COR-L47 (cell line): ENCODE measurements at places on chromosomes 4 and X.

GRCh38 chrX:116417214-116417613 is 19.2 kb upstream of the SLC6A14 start:
- DNase-seq, result peak; percentile 72

DNA sequence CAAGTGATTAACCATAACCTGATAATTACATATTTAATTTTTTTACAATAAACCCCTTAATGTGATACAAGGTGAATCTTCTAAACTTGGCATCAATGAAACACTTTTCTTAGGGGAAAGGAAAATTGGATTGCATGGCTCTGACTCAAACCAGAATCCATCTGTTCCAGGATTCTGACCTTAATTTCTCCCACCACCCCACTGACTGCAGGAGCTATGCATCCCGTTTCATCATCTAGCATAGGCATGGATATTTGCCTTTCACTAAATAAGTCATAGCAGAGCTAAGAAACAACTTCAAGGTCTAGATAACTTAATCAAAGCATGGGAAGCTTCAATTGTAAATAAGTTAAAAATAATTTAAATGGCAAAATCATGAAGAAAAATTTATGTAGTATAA is 156.3 kb downstream of the BTC start:
- DNase-seq, result no peak

GRCh38 chr4:39976945-39977488 is 694 bp downstream of the PDS5A start:
- peak; percentile 36 for DNase-seq

GRCh38 chr4:162241857-162242256 is 78.1 kb upstream of the FSTL5 start:
- DNase-seq, result peak; percentile 2

DNA sequence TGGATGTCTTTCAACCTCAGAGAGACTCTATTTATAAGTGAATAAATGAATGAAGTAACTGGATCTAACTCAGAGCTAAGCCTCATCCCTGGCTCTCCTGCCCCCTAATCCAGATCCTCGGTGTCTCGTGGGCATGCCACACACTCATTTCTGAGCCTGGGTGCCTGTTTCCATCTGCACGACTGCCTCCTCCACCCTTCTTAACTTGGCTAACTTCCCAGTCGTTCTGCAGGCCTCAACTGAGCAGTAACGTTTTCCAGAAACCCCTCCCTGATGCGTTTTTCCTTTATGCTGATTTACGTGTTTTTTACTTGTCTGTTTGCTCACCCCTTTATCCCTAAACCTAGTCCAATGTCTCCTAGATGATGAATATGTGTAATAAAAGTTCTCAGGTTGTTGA is 186.9 kb upstream of the HS3ST1 start:
- DNase-seq, result no peak

DNA sequence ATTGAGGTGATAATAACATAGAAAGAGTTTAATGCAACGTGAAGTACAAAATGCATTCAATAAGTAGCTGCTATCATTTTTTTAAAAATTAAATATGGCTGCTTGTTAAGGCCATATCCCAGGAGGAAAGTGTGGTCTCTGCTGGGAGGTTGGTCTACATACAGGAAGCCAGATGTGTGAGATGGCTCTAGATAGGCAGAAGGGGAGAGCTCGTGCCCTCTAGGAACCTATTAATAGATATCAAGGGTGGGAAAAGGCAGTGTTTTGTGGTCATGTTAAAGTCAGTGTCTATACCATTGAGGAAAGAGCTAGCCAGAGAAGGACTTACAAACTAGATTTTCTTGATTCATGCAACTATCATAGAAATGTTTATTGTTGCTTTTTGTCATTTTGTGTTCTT is 140.5 kb downstream of the KLHL8 start:
- DNase-seq, result no peak

DNA sequence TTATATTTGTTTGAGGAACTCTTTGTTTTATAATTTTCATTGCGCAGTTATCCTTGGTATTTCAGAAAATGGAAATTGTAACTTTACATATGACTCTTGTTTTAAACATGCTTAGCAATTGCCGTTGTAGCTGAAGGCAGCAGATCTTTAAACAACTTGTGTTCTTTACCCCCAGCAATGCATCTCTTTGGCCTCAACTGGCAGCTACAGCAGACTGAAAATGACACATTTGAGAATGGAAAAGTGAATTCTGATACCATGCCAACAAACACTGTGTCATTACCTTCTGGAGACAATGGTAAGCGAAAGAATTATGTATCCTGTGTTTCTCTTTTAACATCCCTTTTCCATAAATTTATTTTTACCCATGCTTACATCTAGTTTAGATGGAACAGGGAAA is 263.6 kb downstream of the DCTD start:
- DNase-seq, result no peak

- DNase-seq, result no peak
These were observed 20.2 kb upstream of the MAP3K15 start for GRCh38 chrX:19535476-19535875.

DNA sequence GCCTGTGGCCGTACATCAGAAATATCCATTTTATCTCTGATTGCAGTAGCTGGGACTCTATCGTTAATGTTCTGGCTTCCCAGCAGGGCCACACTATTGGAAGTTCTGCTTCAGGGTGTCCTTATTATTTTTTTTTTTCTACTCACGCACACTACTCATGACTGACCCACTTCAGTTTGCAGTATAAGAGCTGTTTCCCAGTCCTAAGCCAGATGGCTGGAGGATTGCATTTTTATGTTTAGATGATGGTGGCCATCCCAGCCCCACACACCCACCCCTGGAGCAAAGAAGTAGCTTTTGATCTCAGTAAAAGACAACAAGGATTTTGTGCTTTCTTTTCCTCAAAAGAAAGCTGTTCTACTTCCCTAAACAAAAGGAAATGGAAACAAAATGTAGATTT is 557.0 kb upstream of the GALNTL6 start:
- no peak for DNase-seq

- DNase-seq, result no peak
These were observed 8.0 kb downstream of the SLC9B1 start for GRCh38 chr4:103011378-103012025.

DNA sequence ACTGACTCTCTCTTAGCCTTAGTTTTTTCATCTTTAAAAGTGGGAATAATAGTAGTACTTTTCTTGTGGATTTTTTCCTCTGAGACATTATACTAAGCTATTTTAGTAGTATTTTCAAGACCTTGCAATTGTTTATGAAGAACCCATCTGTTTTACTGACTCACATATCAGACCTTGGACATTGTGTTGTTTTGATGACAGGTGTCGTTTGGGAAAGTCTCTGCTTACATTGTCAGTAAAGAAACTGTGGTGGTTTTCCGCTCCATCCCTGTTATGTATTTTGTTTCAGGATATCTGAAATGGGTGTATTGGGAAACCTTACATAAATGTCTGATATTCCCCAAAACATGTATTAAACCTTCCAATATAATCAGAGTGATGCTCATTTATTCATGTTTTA is 92.2 kb downstream of the STIM2 start:
- no peak for DNase-seq

- DNase-seq, result peak; percentile 24
These were observed 110.8 kb upstream of the PACRGL start for GRCh38 chr4:20589436-20589835.

DNA sequence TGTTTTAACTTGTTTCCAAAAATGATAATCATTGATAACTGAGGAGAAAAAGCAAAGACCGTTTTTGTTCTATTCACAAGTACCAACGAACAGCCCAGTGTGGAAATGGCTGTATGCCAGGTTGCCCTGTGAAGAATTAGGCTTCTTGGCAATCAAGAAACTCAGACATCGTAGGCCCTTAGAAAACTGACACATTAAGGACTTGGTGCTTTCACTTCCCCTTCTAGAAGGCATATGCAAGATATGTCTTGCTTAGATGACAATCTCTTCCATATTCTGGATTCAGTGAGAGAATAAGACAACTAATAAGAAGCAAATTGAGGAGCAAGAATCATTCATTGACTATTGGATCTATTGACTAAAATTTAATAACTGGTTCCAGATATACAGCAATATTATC is 56.6 kb downstream of the ANAPC10 start:
- no peak for DNase-seq

DNA sequence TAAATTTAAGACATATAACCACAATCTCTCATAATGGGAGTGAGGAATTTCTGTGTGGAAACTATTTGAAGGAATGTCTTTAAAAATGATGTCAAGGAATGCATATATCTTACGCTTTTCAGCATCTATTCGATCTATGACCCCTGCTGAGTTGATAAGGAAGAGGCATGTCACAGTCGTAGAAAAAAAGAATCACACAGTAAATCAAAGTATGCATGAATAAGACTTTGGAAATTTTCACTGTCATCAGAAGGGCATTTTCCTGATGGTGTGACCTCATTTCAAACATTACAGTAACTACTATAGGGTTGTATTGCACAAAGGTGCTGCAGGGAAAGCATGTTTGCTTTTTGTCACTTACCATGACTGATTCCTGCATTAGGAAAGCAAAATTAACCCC is 41.5 kb downstream of the REELD1 start:
- DNase-seq, result no peak
